Fibroblast of mammary gland (primary cell): ENCODE measurements at places on chromosomes 16 and 17.

GRCh38 chr16:68659412-68660358, 14.6 kb downstream of the CDH3 start:
- DNase-seq: no peak

DNA sequence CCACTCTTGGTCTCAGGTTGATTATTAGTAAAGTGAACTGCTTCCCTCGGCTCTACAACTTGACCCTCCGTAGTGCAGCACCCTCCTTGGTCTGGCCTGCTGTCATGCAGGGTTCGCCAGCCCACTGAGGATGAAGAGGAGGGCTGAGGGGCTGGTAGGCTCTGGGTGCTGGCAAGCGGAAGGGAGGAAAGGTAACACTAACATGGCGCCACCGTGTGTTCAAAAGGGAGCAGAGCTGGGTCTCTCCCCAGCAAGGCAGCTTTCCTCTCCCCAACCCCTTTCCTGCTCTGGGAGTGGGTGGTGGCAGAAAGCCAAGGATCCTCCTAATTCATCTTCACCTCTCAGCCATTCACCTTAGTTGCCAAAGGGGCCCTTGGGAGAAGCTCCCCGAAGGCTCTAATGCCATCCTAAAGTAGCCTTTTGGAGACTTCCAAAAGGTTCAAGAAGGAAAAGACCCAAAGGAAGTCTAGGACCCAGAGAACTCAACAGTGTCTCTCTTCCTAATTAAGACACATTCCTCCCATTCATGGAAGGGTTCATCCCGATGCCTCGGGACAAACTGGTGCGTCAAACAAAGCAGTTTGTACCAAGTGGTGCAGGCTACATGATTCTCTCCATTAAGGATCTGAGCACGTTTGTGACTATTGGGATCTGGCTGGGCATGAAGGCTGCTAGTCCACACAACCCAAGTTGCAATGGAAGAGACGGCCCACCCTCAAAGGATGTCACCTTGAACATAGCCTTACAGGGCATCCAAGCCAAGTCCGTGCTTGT, 90.8 kb upstream of the TOB1 start:
- peak; percentile 55 for DNase-seq

- DNase-seq: peak; percentile 44
Measured at GRCh38 chr17:7058831-7059447, 15.0 kb upstream of the SLC16A11 start.

DNA sequence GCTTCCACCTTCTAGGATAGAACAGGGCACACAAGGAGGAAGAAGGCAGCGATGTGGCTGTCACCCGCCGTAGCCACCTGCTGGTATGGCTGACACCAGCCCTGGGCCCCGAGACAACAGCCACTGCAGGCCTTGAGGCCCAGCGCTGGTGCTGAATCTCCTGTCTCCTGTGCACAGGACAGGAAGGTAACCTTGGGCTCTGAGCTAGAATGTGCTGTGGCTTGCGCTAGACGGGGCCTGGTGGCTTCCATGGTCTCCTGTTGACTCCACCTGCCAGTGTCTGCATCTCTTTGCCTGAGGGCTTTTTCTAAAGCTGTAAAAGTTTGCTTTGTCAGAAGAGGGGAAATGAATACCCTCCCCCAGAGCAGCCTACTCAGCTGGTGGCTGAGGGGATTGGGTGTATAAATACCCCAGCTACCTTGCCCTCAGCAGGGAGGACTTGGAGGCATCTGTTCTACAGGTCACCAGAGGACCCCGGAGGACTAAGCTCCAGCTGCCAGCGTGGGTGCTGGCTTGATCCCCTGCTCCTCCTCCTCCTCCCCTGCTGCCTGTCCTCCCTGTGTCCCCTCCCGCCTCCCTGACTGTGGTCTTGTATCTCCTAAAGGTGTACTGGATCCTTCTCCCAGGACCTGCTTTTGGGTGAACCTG, 76.1 kb upstream of the SDK2 start:
- no peak for DNase-seq

DNA sequence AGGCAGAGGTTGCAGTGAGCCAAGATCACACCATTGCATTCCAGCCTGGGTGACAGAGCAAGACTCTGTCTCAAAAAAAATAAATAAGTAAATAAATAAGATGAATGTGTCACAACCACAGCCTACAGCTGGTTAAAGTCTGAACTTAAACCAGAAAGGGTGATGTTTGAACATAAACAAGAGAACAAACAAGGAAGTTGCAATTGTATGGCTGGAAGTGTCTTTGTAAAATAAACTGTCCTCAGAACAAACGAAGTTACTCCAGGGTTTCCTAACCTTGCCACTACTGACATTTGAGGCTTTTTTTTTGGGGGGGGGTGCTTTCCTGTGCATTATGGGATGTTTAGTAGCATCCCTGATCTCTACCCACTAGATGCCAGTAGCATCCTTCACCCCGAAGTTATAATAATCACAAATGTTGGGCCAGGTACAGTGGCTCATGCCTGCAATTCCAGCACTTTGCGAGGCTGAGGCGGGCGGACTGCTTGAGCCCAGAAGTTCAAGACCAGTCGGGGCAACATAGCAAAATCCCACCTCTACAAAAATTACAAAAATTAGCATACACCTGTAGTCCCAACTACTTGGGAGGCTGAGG, 119.2 kb downstream of the XYLT1 start:
- no peak for DNase-seq

DNA sequence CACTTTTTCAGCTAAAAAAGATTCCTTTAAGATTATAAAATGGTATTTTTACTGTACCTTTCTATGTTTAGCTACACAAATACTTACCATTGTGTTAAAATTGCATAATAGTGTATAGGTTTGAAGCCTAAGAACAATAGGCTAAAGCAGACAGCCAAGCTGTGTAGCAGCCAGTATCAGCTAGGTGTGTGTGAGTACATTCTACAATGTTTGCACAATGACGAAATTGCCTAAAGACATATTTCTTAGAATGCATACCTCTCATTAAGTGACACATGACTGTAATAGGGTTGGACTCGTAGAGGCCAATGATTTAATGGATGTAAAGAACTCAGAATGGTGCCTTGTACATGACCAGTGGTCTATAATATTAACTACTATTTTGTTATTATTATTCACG, 1.9 kb upstream of the MT1B start:
- no peak for DNase-seq

GRCh38 chr16:3129137-3130131, 5.4 kb upstream of the ZNF213 start:
- peak; percentile 89 for DNase-seq

DNA sequence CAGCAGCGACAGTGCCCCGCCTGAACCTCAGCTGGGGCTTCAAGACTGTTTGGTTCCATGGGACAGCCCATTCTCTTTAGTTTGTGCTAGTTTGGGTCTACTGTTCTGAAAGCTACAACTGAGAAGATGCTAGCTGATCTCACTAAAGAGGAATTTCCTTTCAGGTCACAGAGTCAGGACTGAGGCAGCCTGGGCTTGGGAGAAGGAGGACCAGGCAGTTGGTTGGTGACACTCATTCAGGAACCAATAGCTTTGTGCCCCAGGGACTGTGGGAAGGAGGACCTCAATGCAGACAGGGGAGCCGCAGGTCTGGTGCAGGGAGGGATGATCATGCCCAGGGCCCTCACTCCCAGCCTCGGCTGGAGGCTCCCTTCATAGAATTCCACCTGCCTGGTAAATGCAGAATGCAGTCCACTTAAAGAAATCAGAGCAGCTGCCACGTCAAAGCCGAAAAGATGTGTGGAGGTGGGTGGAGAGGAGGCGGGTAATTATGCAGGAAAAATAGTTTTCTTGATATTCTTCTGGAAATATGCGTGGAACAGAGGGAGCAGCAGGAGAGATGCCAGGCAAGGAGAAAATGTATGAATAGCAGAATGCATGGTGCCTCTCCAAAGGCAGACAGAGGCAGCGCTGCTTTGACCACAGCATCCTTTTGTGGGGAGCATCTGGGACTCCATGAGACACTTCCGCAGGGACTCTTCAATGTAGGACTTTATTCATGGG, 32.6 kb upstream of the ZFP90 start:
- no peak for DNase-seq

DNA sequence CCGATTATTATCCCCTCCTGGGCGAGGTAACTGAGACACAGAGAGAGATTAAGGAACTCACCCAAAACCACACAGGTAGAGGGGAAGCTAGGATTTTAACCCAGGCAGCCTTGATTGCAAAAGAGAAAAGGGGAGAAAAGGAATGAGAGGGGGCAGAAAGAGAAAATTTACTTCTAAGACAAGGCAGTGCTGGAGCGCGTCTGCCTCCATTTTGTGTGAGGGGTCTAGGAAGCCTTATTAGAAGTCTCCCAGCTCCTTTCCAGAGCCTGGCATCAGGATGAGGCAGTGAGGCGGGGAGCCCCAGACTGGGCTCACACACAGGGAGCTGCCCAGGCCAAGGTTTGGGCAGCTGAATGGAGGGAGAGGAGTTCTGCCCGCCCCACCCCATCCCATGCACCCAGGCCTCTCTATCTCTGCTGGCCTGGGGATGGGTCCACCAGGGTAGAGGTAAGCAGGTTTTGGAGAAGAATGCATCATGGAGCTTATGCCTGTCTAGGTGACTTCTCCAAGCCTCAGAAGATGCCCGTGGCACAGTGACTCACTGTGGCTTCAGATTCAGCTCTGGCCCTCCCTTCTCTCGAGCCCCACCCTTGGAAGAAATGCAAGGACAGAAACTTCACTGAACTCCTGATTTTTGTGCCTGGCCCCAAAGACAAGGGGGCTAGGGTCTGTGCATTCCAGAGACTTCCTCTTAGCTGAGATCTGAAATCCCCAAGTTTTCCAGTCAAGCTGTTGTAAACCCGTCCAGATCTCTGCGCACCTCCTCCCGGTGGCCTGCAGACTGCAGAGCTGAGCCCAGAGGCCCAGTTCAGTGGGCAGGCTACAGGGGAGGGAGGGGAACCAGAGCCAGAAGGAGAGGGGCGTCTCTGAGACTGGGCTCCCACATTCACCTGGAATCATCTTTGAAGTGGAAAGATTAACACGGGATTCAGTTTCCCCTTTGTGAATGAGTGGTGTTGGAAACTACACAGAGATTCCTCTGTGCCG, 95.1 kb upstream of the CDH5 start:
- peak; percentile 31 for DNase-seq

DNA sequence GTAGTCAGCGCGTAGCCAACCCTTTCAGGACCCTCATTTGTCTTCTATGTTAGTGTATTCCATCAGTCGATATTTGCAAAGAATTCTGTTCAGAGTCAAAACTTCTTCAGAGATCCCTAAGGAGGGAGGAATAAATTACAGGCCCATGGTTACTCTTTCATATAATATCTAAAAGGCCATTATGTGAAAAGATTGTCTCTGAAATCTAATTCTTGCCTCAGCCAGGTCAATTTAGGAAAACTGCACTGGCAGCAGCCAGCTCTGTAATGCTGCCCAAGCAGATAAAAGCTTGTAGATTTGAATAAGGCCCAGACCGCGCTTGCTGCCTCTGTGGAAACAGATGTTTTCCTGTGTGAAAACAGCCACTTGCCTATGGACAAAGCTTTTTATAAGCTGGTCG, 379.8 kb downstream of the CNTNAP4 start:
- DNase-seq: no peak

DNA sequence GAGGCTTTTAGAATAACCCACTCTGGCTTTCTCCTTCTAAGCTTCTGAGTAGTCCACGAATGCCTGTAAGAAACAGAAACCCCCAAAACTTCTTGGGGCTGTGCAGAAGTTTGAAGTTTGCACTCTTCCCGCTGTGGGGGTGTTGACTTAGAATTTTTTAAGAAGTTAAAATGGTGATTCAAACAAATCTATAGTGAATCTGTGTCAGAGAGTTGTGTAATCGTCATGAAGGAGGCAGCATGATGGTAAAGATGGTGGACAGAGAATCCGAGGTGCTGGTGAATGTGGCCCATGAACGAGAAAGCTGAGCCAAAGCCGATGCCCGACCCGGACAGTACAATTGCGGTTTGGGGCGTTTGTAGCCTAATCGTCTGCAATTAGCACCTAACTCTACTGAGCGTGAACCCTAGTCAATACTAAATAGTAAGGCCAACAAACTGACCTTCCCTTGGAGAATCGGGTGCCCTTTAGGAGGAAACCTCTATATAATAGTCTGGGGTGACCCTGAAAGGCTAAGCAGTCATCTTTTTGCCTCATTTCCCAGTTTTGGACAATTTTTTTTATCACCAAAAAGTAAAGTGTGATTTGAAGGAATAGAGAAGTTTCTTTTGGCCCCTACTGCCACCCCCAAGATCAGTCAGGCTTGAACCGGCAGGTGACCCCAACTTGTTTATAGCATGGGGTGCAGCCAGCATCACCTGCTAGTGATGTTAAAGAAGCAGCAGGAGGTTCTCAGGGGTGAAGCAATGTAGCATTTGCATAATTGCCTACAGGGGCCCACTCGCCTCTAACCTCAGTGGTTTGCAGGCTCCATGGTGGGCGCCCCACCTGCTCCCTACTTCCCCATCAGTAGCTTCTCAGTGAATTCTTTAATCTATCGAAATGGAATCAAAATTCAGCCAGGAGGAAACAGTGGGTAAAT, 11.2 kb downstream of the IRF8 start:
- DNase-seq: no peak

DNA sequence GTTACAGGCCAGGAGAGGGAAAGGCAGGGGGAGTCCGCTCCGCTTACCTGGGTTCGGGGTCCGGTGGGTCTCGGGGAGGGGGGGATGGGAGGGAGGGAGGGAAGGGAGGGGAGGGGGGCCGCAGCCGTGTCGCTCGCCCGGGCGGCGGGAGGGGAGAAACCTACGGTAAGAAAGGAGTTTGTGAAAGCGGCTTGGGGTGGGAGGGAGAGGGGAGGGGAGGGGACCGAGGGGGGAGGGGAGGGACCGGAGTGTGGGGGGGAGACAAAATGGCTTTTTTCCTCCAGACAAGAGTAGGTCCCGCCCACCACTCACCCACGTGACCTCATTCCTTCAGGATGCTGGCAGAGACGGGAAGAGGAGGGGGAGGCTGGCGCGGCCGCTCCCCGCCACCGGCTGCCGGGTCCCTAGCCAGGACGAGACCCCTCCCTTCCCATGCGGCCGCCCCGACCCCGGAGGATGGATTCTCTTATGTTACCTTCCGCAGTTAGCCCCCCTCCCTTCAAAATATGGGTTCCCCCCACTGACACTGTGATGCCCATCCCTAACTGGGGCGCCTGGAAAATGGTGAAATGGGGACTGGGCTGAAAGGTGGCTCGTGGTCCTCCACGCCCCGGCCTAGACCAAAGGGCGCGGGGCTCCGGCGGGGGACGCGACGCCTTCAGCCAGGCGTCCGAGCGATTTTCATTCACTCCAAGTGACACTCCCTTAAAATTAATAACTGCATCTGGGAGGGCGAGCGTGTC, at the start of gene PCGF2:
PCGF2 (minus strand) TSS at position 188 of the 743 bp plus-strand sequence. CDS start 7,934 bp downstream, outside the sequence.
- peak; percentile 84 for DNase-seq

DNA sequence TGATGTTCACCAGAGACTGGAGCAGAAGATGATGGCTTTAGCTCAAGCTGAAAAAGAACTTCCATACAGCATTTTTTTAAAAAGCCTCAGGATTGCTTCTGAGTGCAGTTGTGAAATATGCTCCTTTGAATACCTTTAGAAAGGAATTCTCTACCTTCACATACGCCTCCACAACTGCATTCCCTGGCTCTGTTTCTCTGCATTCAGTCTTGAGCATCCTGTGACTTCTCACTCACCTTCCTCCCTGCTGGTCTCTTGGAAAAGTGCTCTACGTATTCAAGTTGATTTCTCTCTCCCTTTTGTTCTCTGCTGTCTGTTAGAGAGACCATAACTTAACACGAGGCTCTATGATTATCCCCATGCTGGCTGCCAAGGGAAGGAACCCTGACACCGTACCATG, 34.5 kb downstream of the HS3ST2 start:
- DNase-seq: no peak
